Type B pancreatic cell (in vitro differentiated cells): ENCODE measurements at places on chromosomes 13 and 19. TPM values are rescaled to one million over a fixed set of nuclear protein-coding genes. Genes with fewer than 3 reads are reported as not detected.

GRCh38 chr13:110812121-110812868 lies 98.8 kb downstream of the ING1 start:
- DNase-seq: no peak

DNA sequence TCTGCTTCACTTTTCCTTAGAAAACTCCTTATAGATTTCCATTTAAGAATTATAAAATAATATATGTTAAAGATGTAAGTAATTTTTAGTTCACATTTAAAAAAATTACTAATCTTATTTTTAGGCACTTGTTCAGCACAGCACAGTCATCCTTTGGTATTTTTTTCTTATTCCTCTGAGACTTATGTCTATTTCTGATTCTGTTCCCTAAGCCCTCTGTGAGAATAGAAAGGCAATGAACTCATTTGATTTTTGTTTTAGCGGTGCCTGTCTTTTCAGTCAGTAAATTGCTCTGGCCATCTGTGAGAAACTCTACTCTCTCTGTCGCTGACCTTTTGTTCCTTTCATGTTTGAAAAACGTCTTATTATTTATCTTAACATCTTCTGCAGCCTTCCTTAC lies 168.1 kb downstream of the PCDH17 start:
- no peak for DNase-seq

GRCh38 chr19:1317274-1318003 lies 31.8 kb downstream of the EFNA2 start:
- DNase-seq: no peak

- no peak for DNase-seq
Observed at GRCh38 chr19:13825489-13826441, 30.5 kb downstream of the ZSWIM4 start.

DNA sequence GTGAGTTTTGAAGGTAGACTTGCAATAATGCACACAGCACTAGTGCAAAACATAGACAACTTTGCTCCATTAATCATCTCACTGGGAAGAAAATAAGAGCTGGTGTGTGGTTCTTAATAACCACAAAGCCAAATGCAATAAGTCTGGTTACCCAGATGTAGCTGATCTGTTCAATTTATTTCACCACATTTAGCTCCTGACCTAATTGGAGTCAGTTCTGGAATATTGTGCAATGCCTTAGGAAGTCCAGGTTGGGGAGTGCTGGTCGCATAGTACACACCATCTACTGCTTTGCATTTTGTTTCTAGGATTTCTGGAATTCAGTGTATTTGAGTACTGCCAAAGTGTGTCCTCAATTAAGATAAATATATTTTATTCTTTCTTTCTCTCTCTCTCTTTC lies 483.3 kb upstream of the SPRY2 start:
- DNase-seq: no peak

- no peak for DNase-seq
Observed at GRCh38 chr13:79989217-79989661, 351.7 kb downstream of the SPRY2 start.

DNA sequence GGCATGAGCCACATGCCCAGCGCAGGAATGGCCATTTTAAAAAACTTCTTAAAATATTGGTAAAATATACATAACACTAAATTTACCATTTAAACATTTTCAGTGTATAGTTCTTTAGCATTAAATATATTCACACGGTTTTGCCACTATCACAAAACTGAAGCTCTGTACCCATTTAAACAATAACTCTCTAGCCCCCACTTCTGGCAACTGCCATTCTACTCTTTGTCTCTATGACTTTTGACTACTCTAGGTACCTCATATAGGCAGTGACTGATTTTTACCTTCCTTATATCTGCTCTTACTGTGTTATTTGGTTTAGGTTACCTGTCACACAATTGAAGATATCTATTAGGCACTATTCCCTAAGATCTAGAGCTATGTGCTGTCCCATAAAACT lies 2.3 kb upstream of the KBTBD7 start:
- DNase-seq: no peak

DNA sequence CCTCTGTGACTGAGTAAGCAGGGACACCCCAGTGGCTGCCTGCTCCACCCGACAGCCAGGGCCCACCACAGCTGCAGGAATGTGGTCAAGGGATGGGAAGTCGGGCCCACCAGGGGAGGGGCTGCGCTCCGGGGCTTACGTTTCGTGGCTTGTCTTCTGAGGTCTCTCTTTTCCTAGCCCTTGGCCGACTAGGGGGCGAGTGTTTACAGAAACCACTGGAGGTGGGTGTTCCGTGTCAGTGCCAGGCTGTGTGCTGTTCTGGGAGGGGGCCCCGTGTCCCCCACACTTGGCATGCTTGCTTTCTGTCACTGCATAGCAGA lies 4.5 kb downstream of the ADAT3 start:
- DNase-seq: no peak

DNA sequence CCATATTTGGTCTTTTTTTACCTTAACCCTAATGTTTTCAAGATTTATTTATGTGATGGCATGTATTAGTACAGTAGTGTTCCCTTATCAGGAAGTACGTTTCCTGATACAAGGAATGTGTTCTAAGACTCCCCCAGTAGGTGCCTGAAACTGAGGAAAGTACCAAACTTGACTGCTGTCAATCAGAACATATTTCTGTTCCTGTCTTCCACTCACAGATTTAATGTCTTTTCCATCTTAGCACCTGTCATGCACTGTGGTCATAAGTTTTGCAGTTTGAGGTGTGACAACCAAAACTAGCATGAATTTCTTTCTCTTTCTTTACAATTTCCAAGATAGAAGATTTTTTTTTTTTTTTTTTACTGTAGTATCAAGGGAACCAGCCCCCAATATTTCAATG lies 62.9 kb downstream of the LMO7 start:
- no peak for DNase-seq

DNA sequence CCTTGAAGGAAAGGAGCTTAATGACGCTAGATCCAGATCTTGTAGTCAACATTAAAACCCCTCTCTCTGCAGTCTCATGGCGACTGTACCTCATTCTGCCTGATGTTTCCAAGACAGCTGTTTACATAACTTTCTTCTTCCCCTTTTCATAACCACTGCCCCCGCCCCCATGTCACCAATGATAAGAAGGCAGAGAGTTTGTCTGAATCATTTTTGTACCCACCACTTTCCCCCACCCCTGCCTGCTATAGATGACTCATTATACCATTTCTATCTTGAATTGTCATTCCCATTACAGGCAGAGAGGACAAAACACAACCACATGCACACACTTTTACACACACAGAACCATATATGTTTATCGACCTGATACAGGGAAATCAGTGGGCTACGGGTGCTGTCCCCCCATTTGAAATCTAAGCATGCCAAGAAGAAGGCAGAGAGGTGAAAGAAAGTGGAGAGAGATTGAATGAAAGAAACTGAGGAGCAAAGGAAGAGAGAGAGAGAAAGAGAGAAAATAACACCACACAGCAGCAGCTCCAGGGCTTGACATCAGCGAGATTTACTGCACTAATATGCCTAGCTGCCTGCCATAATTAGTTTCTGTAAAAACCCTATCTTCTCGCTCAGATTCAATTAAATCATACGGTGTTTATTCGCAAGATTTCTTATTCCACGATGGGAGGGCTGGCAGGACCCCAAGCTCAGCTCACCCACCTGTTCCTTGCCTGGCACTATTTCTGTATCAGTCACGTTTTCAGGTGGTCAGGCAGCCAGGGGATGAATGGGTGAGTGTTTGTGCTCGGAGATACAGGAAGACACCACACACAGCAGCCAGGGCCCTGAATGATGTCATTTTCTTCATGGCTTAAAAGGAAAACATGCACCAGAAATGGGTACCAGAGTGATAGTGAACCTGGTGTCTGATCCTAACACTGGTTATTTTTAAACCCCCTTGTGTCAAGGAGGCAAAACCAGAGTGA lies 114.3 kb upstream of the SERP2 start:
- no peak for DNase-seq

- no peak for DNase-seq
Observed at GRCh38 chr13:43289470-43290255, 266.3 kb downstream of the DNAJC15 start.

- DNase-seq: no peak
Observed at GRCh38 chr13:109667056-109667455, 119.3 kb downstream of the IRS2 start.

DNA sequence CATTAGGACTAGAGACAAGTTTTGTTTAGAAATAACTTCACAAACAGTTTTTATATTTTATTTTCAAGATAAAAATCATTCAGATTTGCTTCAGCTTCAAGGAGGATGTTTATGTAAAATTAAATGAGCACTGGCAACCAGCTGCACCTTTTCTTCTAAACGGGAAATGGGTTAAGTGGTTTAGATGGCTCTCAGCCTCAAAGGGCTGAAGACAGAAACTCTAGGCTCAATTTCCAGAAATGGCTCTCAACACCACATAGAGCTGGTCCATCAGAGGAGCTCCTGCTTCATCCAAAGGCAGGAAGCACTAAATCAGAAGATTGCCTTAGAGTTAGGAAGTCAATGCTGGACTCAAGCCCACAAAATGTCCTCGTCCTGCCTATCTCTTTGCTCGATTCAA lies 74.7 kb downstream of the ZNF429 start:
- no peak for DNase-seq

- no peak for DNase-seq
Observed at GRCh38 chr19:15248648-15249527, 16.6 kb upstream of the EPHX3 start.

GRCh38 chr19:19276386-19276785 lies 3.3 kb upstream of the TM6SF2 start:
- no peak for DNase-seq

- DNase-seq: no peak
Observed at GRCh38 chr13:114049026-114049425, 75.2 kb upstream of the C13orf46 start.

DNA sequence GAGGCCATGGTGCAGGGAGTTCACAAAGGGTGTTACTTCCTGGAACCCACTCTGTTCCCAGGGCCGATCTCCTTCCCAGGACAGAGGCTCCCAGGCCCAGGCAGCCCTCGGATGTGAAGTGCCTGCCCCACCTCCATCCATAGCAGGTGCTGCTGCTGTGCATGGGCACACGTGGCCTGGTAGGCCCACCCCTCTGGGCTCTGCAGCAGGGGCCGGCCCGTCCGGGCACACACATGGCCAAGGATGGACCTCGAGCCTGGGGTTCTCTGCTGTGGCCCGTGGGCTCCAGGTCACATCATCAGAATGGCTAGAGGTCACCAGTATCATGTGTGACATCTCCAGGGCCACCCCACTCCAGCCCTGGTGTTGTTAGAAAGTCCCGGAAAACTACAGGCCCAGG lies 71.8 kb downstream of the GADD45B start:
- DNase-seq: no peak

DNA sequence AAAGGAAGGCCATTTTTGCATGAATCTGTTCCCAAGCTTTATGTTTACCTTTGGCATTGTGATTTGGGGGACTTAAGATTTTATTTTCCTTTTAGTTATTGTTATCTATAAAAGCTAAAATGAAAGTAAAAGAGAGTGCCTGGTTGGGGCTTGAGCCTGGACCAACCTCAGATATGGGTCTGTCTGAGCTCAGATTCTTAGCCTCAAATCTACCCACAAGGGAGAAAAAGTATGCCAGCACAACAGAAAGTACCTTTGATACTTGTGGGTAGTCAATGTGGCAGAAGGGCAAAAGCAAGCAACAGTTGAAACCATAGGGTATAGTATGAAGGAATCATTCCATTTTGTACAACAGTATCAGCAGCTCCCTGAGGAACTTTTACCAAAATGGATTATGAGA lies 26.6 kb upstream of the KBTBD6 start:
- no peak for DNase-seq

DNA sequence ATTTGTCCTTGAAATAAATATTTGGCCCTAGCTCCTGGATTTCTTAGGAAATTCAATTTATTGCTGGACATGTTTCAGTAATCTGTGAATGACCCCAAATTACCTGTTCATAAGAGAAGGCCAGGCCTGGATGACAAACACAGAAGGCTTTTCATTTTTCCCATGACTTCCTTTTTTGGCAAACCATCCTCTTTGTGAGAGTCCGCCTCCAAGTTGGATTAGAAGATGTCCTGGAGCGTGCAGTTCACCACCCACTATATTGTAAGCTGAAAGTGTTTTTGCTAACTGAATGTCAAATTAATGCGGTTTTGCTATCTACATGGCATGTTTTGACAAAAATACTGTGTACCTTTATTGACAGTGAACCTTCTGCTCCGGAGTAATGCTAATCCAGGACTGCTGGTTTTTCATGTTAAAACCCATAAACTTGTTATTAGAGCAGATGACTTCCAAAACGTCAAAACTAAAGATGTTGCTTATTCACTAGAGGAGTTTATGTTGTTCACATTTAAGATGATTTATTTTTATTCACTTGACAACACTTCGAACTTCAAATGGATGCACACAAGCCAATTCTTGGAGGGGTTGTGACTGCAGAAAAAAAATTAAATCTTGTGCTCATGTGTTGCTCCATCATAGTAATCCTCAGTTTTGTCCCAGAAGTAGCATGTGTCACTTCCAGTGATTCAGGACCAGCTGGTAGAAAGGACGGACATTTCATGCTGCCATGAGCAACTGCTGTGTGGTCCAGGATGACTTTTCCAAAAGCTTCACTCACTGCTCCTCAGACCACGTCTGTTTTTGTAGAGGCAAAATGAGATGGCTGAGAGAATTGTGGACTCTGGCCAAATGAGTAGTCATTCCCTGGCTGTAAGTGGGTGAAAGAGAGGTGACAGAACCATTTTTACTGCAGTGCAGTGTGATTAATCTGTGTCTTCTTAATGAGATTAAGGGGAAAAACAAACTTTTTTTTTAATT lies 71.0 kb downstream of the ITGBL1 start:
- no peak for DNase-seq

DNA sequence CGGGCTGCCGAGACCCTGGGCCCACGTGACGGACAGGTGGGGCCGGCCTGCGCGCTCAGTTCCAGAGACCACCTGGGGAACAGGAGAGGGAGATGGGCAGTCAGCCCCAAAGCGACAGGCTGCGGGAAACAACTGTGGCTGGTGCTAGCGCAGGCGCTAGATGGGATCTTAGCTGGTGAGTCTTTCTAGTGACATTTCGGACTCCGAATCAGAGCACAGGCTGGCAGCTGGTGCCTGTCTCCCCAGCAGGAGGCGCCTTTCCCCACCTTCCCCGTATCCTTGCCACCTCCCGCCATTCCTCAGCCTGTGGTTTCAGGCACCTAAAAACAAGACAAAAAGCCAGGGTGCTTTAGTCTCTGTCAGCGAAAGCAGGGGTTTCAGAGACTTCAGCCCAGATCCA lies 19.4 kb upstream of the RANBP3 start:
- no peak for DNase-seq

GRCh38 chr13:51328488-51328887 lies 11.0 kb upstream of the SERPINE3 start:
- no peak for DNase-seq

GRCh38 chr19:14111486-14111885 lies 6.1 kb downstream of the PRKACA start:
- no peak for DNase-seq

DNA sequence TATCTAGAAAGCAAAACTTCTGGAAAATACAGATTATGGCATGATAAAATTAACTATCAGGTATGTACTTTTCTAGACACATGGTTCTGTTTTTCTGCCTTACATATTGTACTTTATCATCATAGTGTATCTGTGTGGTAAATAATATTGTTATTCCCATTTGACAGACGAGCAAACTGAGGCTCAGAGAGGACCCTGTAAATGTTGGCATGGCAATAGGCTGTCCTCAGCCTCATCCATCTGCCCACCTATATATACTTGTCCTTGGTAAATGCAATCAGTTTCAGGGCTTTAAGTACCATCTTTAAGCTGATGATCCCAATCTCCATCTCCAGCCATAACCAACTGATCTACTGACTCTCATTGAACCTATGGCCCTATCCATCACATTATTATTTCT lies 178.0 kb downstream of the DCT start:
- no peak for DNase-seq

Gene ZNF841
- total RNA-seq: 27.7 and 35.7 TPM in 2 replicates

Gene SEMA6B
- total RNA-seq: 1.7 and 9.5 TPM in 2 replicates

Gene POLR1D
- total RNA-seq: 118 and 155 TPM in 2 replicates

Gene GFY
- total RNA-seq: not detected in 2 replicates

Gene ZNF506
- 11.8 and 15.5 TPM in 2 replicates for total RNA-seq

Gene N4BP2L1
- total RNA-seq: 4.9 and 7.4 TPM in 2 replicates

Gene RFXAP
- total RNA-seq: 7.8 and 10.5 TPM in 2 replicates
